ENCODE measurements at places on chromosomes 6 and 20. TPM values are rescaled to one million over a fixed set of nuclear protein-coding genes. Genes with fewer than 3 reads are reported as not detected.
A peak's percentile ranks its signal among the peaks of the same experiment; 100 is the strongest.

The SEL1L2 gene
- total RNA-seq, result not detected

The BPIFB2 gene
- not detected for total RNA-seq

The GHRH gene
- total RNA-seq, result not detected

The NKX2-4 gene
- total RNA-seq, result not detected

The TCF21 gene
- total RNA-seq, result 8.2 TPM

- DNase-seq, result no peak
These were observed 212.5 kb downstream of the FOXA2 start for GRCh38 chr20:22371843-22372242.

DNA sequence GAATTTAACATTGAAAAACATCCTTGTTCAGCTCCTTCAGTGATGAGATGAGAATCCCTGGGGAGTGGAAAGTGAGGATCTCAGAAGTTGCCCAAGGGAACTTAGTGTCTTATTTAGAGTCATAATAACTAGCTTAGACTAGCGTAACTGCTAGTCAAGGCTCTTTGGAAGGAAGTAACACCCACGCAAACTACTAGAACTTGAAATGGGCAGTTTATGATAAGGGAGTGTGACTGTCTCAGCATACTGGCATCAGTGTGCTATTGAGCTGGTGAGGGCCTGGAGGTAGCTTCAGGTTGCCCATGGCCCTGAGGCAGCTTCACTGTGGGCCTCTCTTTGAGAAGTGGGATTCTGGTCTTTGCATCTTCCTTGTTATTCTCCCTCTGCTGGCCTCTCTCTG lies 40.1 kb downstream of the SLX4IP start:
- DNase-seq, result no peak

GRCh38 chr6:22964334-22964733 lies 395.0 kb downstream of the HDGFL1 start:
- DNase-seq, result no peak

DNA sequence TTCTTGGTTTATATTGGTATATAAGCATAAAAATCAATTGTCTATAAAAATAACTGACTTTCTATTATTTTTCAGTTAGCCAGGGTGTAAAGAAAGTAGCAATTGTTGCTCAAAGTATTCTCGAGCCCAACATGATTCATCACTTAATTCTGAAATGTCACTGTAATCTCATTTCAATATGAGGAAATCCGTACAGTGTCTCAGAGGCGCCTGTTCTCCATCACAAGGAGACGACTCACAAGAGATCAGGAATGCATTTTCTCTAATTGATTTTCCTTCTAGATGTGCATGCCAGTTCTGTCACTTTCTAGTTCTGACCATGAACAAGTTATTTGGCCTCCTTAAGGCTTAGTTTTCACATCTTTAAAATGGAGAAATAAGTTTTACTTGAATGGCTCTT lies 753.1 kb downstream of the MAFB start:
- no peak for DNase-seq

DNA sequence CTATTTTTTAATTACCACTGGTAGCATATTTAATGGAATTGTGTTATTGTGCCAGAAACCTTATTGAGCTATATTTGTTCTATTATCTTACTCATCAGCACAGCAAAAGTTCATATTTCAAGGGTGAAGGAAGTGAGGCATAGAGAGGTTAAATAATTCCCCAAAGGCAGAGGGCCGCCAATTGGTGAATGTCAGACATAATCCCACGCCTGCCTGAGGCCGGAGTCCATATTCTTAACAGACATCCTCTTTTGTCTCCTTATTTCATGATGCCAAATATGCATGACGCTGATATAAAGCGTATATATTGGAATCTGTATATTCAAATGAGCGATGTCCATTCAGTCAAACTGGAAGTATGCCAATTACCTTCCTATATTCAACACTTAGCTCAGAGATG lies 505.0 kb upstream of the SLC35B3 start:
- no peak for DNase-seq

- no peak for DNase-seq
These were observed 17.0 kb downstream of the CDS2 start for GRCh38 chr20:5143851-5144250.

DNA sequence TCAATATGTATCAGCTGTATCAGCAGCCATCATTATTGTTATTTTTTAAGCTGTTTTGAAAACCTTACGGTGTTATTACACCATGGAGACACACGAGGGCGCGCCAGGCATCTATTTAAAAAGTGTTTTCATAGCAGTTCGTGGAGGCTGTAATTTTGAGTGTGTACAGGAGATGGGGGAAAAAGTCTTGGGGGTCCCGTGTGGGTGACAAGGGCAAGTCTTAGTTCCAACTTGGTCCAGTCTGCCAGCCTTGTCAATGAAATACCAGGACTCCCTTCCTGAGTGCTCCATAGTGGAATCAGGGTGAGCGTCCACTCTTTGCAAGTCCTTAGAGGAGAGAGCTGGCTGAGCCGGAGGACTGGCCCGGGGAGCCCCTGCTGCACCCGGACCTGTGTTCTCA lies 43.3 kb downstream of the SLC2A10 start:
- DNase-seq, result peak; percentile 40

- DNase-seq, result peak; percentile 1
These were observed 53.0 kb upstream of the GPR6 start for GRCh38 chr6:109925075-109925474.

DNA sequence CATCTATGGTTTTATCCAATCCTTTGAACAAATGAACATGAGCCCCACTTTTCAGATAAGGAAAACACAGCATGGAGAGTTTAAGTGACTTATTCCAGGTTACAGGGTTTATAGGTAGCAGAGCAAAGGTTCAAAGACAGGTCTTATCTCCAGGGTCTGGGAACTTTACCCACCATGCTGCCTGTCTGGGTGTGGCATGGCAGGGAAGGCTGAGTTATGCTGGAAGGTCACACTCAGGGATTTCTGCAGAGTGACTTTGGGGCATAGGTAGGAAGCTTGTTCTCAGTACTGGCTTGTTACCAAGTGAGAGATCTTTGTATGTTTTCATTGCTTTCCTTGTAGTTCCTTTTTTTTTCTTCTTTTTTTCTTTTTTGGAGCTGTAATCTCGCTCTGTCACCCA lies 1.8 kb downstream of the ZNF831 start:
- DNase-seq, result no peak

DNA sequence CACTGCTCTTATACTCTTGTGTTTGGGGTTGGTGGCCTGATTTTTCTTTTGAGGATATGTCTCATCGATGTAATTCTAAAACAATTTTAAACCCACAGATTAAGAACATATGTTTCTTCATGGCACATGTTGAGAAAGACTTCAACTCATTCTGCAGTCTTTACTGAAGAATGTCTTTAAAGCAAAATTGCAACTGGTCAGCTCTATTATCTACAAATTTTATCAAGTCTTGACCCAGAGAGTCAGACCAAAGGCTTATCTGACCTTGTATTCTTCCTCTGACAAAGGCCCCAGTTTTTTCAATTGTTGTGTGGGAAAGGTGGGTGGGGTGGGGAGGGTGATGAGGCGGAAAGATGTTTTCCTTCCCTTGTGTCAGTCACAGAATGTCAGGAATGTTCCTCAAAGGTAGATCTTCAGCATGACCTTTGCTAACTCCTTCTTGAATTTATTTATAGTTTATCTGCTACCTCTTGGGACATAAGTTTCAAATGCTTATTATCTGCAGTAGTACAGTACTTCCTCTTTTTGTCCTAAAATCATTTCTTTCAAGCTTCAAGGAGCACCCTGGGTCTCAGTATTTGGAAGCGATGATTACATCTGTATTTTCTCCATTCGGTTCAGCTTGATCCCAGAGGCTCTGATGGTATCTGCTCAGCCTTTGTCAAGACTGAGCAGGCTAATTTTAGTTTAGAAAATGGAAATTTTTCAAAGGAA lies 63.2 kb upstream of the TIAM2 start:
- DNase-seq, result peak; percentile 53

GRCh38 chr20:11861479-11861878 lies 56.2 kb upstream of the BTBD3 start:
- no peak for DNase-seq

- no peak for DNase-seq
These were observed 452.3 kb downstream of the HTR1B start for GRCh38 chr6:77010931-77011542.

GRCh38 chr6:11830105-11830504 lies 51.5 kb upstream of the ADTRP start:
- no peak for DNase-seq

GRCh38 chr6:121006024-121006423 lies 328.3 kb downstream of the TBC1D32 start:
- no peak for DNase-seq

GRCh38 chr20:36593347-36593929 lies 12.1 kb upstream of the RAB5IF start:
- no peak for DNase-seq

GRCh38 chr20:61564628-61565027 lies 312.6 kb downstream of the CDH4 start:
- no peak for DNase-seq

- peak; percentile 29 for DNase-seq
These were observed 454.8 kb downstream of the PHF3 start for GRCh38 chr6:64090352-64090751.

- no peak for DNase-seq
These were observed 8.3 kb upstream of the PRND start for GRCh38 chr20:4713401-4713800.

DNA sequence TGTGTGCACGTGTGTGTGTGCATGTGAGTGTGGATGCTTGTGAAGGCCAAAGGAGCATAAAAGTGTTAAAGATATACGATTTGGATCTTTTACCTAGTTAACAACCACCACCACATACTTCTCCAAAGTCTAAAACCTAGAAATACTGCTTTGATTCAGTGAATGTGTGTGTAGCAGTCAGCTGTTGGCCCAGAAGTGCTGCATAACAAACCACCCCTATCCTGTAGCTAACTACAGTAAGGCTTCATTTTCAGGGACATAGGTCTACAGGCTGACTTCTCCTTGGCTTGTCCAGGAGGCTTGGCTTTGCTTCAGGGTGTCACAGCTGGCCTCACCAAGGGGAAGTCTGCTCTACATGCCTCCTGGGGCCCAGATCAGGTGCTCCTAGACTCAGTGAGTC lies 2.4 kb upstream of the CST8 start:
- DNase-seq, result no peak

- DNase-seq, result no peak
These were observed 130.0 kb upstream of the BMP5 start for GRCh38 chr6:56005426-56005825.

- DNase-seq, result no peak
These were observed 35.8 kb upstream of the ANKRD60 start for GRCh38 chr20:58264271-58264670.

All from fibroblast of lung (primary cell).